ENCODE measurements at places on chromosomes 12 and 14. TPM values are rescaled to one million over a fixed set of nuclear protein-coding genes. Genes with fewer than 3 reads are reported as not detected.

DNA sequence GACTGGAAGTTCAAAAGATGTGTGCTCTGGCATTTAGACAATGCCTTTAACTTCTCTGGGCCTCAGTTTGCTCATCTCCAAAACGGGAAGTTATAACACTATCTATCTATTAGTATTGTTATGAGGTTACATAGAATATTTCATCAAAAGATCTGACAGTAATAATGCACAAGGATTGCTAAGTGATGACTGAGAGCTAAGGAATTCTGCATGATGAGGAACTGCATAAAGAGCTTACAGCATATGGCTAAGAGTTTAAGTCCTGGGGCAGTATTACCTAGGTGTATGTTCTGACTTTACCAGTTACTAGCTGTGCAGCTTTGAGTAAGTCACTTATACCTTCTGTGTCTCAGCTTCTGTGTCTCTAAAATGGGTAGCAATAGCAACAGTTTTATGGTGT, 160.1 kb upstream of the TMPO start:
- DNase-seq: no peak

DNA sequence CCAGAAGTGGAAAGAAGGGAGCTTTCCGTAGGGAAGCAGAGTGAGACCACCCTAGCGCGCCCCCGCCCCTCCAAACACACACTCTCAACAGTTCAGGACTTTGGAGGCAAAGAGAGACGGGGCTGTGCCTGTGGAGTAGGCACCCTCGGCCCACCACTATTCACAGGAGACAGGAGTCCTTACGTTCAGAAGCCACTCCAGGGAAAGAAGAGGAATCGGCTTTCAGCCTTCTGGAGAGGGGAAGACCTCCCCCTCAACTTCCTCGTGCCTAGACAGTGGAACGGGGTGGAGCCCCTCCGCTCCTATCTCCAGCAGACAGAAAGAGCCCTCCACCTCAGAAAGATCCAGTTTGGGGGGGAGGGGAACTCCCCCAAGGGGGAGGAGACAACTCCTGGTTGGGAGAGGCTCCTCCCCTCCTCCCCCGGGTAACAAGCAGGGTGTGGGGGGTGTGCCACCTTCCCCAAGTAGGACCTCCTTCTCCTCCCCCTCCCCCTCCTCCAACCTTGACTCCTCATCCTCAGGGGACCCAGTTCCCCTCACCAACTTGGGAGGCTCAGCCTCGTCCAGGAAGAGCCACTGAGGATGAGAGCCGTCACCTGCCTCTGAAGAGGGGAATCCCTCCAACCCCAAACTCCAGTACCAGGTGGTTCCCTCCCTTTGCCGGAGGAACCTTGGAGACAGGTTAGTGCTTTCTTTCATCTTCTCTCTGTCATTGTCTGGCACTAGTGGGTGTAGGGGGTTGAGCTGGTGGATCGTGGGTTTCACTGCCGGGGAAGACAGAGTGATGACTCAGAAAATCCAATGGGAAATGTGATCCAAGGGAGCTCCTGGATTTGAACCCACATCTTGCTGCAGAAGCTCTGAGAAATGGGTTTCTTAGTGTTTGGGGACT, 883 bp downstream of the FOXJ2 start:
- no peak for DNase-seq

DNA sequence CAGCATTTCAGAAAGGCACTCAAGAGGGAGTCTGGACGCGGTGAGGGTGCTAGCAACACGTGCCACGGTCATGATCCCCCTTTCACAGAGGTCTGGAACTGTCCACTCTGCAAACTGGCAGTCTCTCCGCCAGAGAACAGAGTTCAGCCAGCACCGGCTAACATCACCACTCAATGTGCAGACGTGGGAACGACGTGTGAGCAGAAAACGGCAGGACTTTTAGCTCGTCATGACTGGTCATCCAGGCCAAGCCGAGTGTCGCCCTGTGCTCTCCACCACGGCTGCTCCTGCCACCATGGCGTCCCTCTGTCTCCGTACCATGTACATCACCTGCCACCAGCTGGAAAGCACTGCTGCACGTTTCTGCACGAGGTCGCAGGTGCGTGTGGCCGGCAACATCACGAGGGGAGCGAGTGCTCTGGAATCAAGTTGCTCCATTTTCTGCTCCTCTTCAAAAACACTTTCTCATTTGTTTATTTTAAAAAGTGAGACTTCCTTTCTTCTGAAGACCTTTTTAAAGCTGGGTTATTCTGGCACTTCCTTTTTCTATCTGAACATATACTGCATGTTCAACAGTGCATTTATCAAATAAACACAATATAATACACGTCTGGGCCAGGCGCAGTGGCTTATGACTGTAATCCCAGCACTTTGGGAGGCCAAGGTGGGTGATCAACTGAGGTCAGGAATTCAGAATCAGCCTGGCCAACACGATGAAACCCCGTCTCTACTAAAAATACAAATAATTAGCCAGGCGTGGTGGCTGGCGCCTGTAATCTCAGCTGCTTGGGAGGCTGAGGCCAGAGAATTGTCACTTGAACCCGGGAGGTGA, 28.0 kb downstream of the SLC15A4 start:
- no peak for DNase-seq

GRCh38 chr14:103890821-103891666, 37.2 kb upstream of the TDRD9 start:
- DNase-seq: no peak

DNA sequence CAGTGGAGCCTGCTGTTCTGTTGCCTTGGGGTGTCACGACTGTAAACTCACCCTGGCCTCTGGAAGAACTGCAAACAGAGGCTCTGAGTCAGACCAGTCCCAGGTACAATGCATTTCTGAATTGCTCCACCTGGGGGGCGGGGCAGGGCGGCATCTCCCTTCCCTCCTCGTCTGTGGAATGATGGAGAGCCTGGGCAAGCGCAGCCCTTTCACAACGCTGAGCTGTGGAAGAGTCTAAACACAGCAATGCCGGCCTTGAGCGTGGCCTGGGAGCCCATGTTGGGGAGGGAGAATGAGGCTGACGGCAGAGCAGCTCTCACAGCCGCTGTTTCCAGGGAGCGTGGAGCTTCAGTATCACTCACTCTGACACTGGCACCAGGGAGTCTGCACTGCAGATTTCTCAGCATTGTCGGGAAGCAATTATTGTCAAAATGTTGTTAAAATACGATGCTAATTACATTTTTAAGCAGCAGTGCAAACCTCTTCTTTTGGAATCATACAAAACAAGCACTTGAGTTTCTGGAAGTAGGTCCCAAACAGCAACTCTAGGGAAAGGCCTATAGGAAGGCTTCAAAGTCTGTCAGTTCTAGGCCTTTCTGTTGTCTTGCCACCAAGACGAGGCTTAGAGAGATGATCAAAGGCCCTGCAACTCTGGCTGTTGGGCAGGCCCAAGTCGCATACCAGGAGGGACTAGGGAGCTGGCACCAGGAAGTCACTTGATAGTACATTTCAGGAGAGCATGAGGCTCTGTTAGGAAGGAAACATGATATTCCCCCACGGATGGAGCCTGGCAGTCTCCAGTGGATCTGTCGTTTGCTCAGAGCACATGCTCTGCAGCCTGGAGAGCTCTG, 244.0 kb upstream of the FKBP4 start:
- DNase-seq: no peak

Gene TEX22
- total RNA-seq: 3.8 TPM
